ENCODE measurements at places on chromosomes 11 and 22.

GRCh38 chr22:48953103-48953720, 874.5 kb downstream of the BRD1 start:
- no peak for DNase-seq

- DNase-seq, result no peak
These were observed at the start of gene OR5A2 for GRCh38 chr11:59426361-59427067. TSS of gene OR5A2 (minus strand) at chr11:59426413. CDS start at chr11:59422953, 3,460 bp downstream.

GRCh38 chr11:95344932-95345642, 114.1 kb upstream of the SESN3 start:
- DNase-seq, result no peak

GRCh38 chr11:43983221-43983810, 40.9 kb downstream of the C11orf96 start:
- no peak for DNase-seq

- no peak for DNase-seq
These were observed 1.8 kb upstream of the CYP2D6 start for GRCh38 chr22:42132457-42132856.

DNA sequence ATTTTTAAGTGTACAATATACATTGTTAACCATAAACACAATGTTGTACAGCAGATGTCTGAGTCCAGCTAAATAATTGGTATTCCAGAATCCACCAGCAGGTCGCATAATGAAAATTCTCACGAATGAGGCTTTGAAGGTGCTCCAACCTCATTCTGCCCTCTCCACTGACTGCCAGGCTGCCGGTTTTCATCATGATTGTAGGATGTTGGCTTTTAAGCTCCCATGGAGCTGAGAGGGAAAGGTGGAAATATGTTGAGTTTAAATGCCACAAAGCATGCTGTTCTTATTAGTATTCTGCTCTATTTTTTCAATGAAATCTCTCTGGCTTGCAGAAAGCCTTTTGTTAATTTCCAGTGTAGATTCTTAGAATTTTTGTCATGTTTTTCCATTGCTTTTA, 337.2 kb upstream of the DDI1 start:
- peak; percentile 87 for DNase-seq

- DNase-seq, result peak; percentile 61
These were observed 99.1 kb downstream of the XRRA1 start for GRCh38 chr11:74849525-74850391.

DNA sequence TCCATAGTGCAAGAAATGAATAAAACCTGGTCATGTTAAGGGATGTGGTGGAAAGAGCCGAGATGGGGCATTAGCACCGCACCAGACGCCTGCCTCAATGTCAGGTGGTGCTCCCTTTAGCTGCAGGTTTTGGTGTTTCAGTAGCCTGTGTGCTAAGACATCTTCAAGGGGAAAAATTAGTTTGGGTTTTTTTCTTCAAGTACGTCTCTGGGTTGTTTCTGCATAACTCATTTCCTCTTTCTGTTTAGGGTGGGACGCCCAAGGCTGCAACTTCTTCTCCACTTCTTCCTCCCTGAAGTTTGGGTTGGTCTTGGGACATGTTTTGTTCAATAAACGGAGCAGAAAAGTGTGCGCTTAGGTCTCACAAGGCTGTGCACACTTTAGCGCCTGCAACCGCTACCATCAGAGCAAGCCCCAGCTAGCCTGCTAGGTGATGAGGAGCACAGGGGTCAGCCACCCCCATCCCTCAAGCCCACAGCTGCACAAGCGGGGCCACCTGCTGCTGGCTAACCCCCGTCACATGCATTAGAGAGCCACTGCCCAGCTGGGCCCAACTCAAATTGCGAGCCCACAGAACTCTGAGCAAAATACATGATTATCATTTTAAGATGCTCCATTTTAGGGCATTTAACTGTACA, 1495.7 kb downstream of the TBC1D22A start:
- DNase-seq, result no peak

DNA sequence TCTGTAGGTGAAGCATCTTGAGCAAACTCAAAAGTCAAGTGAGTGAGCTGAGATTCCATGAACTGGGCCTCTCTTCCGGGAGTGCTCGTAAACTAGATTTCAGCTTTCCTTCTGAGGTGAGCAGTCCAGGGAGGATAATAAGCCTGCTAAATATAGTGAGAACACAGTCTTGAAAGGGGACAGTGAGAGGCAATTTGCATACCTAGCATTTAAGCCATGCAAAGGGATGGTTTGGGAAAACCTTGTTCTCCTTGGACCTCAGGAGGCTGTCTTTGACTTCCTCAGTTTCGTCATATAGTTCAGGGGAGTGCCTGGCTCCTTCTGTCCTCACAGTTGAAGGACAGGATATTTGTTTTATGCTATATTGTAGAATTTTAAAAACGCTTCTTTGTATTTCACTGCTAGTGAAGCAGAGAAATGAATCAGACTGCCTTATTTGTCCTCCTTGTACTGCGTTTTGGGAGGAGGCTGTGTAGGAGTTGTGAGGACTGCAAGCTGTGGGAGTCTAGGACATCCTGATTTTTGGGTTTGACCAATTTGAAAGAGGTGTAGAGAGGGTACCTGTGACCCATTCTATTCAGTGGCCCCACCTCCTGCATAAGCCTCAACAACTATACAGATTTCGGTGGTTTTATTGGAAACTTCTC, 11.0 kb upstream of the SORL1-AS1 start:
- DNase-seq, result no peak

DNA sequence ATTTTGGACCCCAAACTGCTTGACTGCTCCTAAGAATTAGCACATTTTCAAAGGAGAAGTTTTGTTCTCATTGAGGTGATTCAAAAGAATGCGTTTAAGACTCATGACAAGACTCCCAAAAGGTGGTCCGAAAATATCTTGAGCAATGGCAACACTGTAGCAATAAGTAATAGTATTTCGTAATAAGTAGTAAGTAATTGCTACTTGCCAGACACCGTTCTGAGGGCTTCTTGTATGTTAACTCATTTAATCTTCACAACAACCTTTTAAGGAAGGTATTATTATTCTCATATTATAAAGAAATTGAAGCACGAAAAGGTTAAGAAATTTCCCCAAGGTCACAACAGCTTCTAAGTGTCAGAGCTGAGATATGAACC, 184.0 kb upstream of the SORL1-AS1 start:
- DNase-seq, result no peak

DNA sequence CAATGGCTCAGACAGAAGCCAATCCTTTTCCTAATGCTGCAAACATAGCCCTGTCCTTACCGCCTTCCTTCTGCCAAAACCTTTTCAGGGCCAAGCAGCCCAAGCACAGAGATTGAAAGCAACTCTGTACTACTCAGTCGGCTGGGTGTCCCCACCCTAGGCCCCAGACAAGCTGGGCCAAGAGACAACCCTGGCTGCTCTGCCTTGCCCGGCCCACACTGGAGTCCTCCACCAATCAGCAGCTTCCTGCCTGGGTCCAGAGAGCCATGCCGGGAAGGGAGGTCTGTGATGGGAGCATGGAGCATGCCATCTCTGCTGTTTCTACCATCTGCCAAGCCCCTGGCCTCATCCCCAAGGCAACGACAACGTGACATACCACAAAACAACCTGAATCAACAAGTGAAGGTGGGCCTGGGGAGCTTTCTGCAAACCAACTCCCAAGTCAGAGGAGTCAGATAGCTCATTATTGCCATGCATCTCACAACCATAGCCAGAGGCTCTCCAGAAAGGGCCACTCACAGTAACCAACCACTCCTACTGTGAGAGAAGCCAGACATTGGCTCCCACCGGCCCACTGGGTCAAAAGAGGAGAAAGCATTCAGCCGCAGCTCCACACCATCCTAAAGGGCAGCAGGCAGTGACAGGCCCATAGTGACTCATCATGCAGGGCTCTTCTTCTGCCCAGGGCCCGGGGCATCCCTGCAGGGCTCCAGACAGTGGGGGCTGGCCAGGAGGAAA, 18.2 kb downstream of the PATZ1 start:
- DNase-seq, result no peak

DNA sequence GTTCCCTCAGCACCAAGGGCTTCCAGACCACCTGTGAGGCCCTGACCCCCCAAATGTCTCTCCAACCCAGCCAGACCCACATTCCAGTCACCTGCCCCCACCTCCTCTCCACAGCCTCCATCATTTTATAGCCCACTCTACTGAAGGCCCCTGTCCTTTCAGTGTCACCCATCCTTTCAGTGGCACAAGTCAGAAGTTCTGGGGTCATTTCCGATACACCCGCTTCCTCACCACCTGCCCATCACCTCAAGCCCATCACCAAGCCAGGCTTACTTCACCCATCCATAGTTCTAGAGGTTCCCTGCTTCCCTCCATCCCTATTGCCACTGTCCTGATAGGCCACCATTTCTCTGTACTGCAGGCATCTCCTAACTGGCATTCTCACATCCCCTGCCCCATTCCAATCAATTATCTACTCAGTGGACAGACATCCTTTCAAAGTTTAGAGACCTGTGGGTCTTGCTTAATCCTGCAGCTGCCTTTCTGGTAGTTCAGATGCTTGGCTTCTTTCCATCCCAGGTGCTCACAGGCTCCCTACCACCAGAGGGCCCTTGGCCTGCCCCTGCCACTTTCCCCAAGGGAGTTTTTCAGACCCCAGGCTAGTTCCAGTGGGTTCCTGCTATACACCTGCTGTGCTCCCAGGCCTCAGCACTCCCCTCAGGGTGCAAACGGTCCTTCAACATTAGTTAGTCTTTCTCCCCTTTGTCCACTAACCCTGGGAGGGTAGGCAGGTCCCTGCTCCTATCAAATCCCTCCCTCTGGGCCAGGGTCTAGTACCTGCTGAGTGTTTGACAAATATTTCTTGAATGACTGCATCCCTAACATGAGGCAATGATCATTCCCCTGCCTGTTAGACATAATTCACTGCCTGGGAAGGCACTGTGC, 7.6 kb downstream of the KCNQ1OT1 start:
- no peak for DNase-seq
